ENCODE measurements at places on chromosomes 6 and 20. TPM values are rescaled to one million over a fixed set of nuclear protein-coding genes. Genes with fewer than 3 reads are reported as not detected.

- no peaks in the 10 kb centered on the region for H3K27me3 ChIP-seq
- H3K4me3 ChIP-seq = no peak overlapping the region
- no peak for DNase-seq
- peaks cover 28% of the 10 kb centered on the region for H3K36me3 ChIP-seq
These were observed 32.2 kb downstream of the PRPH2 start for GRCh38 chr6:42690151-42690702.

DNA sequence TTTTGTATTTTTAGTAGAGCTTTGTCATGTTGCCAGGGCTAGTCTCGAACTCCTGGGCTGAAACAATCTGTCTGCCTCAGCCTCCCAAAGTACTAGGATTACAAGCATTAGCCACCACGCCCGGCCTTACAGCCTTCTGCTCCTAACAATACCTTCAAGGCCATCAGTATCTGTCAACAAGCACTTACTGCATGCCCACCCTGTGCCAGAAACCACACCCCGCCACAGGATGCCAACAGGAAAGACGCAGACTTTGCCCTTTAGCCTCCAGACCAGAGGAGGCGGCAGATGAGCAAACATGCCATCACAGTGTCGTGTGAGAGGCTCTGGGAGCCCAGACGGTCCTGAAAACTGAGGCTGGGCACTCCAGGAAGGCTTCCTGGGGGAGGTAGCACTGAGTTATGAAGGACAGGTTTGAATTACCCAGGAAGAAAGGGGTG is 34.7 kb upstream of the TGM3 start:
- no peak for DNase-seq
- peaks cover 4% of the 10 kb centered on the region for H3K27me3 ChIP-seq
- H3K4me3 ChIP-seq = no peak overlapping the region
- no peak overlapping the region for H3K27ac ChIP-seq
- no peaks in the 10 kb centered on the region for H3K36me3 ChIP-seq

DNA sequence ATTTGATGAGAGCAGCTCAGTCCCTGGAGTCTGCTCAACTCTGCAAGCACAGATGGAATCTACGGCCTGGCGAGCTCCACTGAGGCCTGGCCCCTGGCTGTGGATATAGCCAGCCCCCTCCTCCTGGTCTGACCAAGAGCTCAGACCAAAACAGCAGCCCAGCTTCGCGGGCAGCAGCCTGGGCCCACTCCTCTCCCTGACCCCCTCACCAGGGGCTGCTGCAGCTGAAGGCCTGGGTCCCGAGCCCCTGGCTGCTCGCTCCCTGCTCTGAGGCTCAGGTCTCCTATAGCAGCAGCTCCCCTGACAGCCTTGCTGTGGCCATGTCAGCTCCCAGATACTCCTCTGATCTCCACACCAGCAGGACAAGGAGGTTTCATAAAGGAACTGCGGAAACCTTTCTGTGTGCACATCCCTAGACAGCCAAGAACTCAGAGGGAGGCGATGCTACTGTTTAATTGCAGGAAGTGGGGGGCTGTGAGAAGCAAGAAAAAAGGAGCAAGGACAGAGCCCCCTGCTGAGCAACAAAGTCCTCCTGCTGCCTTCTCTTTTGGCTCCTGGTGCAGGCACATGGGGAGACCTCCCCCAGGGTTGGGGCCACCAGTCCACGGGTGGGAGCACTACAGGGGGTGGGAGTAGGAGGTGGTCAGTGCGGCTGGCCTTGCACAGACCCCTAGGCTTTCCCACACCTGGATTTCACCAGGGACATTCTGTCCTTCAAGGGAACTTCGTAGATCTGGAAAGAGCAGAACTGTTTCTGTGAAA is 38.7 kb upstream of the CST5 start:
- no peak for DNase-seq
- peaks cover 22% of the 10 kb centered on the region for H3K4me1 ChIP-seq
- peaks cover 19% of the 10 kb centered on the region for H3K27me3 ChIP-seq
- H3K36me3 ChIP-seq = no peaks in the 10 kb centered on the region
- no peak overlapping the region for H3K27ac ChIP-seq
- no peak overlapping the region for H3K4me3 ChIP-seq

DNA sequence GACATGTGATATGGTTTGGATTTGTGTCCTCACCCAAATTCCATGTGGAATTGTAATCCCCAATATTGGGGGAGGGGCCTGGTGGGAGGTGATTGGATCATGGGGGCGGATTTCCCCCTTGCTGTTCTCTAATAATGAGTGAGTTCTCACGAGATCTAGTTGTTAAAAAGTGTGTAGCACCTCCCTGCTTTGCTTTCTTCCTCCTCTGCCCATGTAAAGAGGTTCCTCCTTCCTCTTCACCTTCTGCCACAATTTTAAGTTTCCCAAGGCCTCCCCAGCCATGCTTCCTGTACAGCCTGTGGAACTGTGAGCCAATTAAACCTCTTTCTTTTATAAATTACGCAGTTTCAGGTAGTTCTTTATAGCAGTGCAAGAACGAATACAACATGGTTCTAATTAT is 2.1 kb upstream of the ZNF451 start:
- peaks cover 34% of the 10 kb centered on the region for H3K4me1 ChIP-seq
- DNase-seq = no peak
- no peaks in the 10 kb centered on the region for H3K27me3 ChIP-seq
- peaks cover 4% of the 10 kb centered on the region for H3K36me3 ChIP-seq
- no peak overlapping the region for H3K4me3 ChIP-seq

DNA sequence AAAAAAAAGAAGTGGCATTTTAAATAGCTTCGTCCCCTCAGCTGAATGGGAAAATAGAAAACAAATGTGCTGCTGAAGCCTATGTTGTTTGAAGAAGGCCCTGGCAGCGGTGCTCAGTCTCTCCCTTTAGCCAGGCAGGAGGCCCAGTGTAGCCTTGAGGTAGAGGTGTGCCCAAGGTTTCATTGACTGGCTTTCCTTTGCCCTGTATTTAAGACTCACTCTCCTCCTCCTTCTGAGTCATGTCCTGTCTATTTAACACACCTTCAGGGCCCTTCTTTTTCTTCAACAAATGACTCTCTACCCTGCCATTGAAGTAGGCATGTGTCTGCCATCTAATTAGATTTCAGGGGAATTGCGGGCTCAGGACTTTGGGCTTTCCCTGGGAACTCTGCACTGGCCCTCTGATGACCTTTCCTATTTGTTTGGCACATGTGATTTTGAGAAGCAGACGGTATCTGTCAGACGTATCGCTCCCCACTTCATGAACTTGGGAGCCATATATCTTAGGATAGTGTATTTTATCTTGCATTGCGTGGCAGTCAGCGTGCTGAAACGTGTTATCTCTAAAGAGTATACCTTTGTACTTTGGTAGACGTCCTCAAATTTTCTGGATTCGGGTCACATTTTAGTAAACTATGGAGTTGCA is 4.3 kb downstream of the TJAP1 start:
- no peak overlapping the region for H3K27ac ChIP-seq
- peaks cover 37% of the 10 kb centered on the region for H3K4me1 ChIP-seq
- no peaks in the 10 kb centered on the region for H3K36me3 ChIP-seq
- DNase-seq = no peak
- no peaks in the 10 kb centered on the region for H3K27me3 ChIP-seq

The MCCD1 gene
- total RNA-seq = not detected

DNA sequence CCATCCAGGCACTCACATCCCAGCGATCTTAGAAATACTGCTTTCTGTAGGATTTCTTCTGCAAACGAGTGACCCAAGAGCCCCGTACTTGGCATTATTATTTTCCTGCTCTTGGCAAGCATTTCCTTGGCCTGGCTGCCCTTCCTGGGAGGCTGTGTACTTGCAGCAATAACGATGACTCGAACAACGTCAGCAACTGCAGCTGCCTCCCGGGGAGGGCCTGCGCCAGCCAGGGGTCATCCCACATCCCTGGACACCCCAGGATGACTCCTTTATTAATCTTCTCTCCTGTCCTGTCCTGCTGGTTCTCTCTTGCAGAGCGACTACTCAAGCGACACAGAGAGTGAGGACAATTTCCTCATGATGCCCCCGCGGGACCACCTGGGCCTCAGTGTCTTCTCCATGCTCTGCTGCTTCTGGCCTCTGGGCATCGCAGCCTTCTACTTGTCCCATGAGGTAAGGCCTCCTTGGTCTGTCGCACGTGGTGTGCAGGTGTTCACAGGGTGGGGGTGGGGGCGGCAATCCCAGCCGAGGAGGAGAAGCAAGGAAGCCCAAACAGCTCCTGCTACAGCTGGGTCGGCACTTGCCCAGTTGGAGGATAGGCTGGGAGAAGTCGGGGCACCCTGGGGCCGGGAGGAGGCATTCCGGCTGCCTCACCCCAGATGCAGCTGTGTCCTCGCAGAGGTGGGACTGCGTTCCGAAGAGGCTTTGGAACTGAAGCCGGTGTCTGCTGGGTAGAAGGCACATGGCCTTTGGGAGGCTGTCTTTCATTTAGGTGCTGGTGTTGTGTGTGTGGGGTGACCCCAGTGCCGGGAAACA is 115.3 kb downstream of the SYNDIG1 start:
- H3K27ac ChIP-seq = no peak overlapping the region
- no peaks in the 10 kb centered on the region for H3K27me3 ChIP-seq
- no peaks in the 10 kb centered on the region for H3K4me1 ChIP-seq
- DNase-seq = no peak

Data from chondrocyte (in vitro differentiated cells).